MCF 10A (cell line): ENCODE measurements at places on chromosomes 7 and 10. TPM values are rescaled to one million over a fixed set of nuclear protein-coding genes. Genes with fewer than 3 reads are reported as not detected.

The OR2A1 gene
- total RNA-seq, result not detected in 2 replicates

The C10orf88 gene
- total RNA-seq, result 11.7 and 13.6 TPM in 2 replicates

The MSS51 gene
- total RNA-seq, result 1.8 and 2.4 TPM in 2 replicates

The FAM170B gene
- total RNA-seq, result not detected in 2 replicates

GRCh38 chr10:92142512-92142911 lies 148.4 kb downstream of the CPEB3 start:
- DNase-seq, result no peak

- DNase-seq, result peak; percentile 98
Measured at GRCh38 chr10:72889391-72889831, 4.1 kb upstream of the OIT3 start.

- no peak for DNase-seq
Measured at GRCh38 chr10:128001363-128001745, 94.5 kb downstream of the PTPRE start.

GRCh38 chr7:102291056-102291915 lies 4.6 kb downstream of the SH2B2 start:
- DNase-seq, result no peak
